Heart left ventricle (tissue), 16 donors: ENCODE measurements at places on chromosomes 7 and 10. TPM values are rescaled to one million over a fixed set of nuclear protein-coding genes. Genes with fewer than 3 reads are reported as not detected.

- DNase-seq, result no peak
These were observed 35.2 kb upstream of the ITPRID1 start for GRCh38 chr7:31478721-31479120.

DNA sequence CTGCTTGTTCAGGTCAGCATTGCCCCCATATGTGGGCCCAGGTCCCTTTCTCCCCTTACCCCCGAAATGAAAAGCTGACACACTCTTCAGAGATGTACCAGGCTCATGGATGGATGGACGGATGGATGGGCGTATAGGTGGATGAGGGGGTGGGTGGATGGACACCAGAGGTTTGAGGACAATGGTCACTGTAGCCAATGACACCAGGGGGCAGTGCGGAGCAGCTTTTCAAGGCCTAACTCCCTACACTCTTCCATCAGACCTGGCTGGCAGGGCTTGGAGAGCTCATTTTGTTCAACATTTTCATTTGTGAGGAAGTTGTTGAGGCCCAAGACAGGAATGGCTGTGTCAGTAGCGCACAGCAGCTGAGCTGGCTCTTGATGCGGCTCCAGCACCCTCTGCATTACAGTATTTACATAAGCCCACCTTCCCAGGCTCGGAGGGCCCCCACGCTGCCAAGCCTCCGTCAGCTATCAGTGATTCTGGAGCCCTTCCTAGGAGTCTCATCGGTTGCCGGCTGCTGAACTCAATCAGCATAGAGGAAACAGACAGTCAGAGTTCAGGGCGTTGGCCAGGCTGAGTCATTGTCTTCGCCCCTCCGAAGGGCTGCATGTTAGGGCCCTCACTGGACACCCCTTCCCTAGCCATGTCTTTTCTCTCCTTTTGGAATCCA is 11.6 kb upstream of the FFAR4 start:
- peak; percentile 59 for DNase-seq

GRCh38 chr10:29068302-29068701 is 220.6 kb upstream of the LYZL1 start:
- no peak for DNase-seq

- no peak for DNase-seq
These were observed 31.0 kb downstream of the PON3 start for GRCh38 chr7:95365151-95365550.

Gene ZNF467
- polyA plus RNA-seq, result 4.7 TPM

GRCh38 chr10:37381271-37381670 is 255.9 kb downstream of the ANKRD30A start:
- DNase-seq, result no peak

Gene PDK4
- 116 TPM for polyA plus RNA-seq

- no peak for DNase-seq
These were observed 45.7 kb downstream of the SNX10 start for GRCh38 chr7:26337232-26337865.

DNA sequence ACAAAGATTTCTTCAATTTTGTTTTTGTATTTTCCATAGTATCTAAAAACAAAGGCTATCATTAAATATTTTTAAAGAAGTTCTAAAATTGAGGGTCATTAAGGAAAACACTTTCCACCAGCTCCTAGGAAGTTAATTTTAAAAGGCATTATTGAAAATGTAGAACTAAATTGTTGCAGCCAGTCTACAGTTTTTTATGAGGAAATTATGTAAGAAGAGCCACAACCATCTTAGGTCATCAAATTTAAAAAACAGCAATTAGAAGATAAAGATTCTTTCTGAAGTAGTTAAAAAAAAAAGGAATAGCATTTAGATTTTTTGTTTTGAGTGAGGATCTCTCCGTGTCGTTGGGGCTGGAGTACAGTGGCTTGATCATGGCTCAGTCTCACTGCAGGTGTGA is 161.7 kb downstream of the NRBF2 start:
- DNase-seq, result no peak

Gene PON1
- polyA plus RNA-seq, result not detected

- DNase-seq, result no peak
These were observed 64.2 kb upstream of the SVIL start for GRCh38 chr10:29698773-29699490.

DNA sequence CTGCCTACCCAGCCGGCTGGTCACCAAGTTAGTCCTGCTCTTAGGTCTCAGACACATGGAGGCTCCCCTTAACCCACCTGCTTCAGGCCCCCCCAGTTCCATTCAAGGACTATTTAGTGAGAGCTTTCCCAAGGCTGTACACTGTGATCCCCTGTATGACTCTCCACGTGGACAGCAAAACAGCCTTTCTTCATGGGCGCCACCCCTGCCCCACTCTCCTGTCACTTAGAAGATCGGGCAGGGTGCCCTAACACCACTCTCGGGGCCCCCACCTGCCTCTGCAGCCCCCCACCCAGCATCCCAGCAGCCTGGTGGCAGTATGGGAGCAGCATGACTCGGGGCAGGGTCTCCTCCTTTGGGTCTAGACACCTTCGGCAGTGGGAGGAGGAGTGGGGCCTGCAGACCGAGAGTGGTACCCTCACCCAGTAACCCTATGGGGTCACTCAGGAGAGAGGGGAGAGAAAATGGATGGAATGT is 116.6 kb downstream of the PTPN20 start:
- no peak for DNase-seq

- no peak for DNase-seq
These were observed 18.0 kb downstream of the FKBP6 start for GRCh38 chr7:73345951-73346350.

DNA sequence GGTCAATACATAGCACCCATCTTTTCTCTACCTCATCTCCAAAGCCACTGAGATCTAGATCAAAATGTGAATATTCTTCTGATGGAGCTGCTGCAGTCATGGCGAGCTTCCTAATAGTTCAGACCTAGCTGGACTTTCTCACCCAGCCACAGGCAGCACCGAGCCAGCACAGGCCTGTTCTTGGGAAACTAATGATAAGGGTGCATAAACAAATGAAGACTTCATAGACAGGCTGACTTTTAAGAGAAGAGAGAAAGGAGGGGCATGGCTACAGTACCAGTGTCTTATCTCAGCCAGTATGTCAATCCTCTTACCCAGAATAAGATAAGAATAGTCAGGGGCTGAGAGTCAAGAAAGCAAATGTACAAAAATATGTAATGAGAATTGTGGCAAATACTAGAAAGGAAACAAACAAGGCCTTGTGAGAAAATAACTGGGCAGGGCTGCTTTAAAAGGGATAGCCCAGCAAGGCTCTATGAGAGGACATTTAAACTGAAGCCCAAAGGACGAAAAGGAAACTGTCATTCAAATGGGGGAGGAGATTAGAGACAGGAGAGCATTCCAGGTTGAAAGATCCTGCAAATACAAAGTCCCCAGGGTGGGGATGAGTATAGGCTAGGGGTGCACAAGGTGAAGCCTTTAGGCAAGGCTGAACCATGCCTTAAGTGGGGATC is 21.8 kb upstream of the CDK14 start:
- peak; percentile 28 for DNase-seq

DNA sequence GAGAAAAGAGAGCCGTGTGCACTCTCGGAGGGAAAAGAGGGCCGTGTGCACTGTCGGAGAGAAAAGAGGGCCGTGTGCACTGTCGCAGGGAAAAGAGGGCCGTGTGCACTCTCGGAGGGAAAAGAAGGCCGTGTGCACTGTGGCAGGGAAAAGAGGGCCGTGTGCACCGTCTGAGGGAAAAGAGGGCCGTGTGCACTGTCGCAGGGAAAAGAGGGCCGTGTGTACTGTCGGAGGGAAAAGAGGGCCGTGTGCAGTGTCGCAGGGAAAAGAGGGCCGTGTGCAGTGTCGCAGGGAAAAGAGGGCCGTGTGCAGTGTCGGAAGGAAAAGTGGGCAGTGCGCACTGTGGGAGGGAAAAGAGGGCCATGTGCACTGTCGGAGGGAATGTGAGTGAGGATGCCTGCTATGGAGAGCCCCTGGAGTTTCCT is 188.7 kb downstream of the DNAJB6 start:
- no peak for DNase-seq

GRCh38 chr10:106565546-106565945 is 599.0 kb downstream of the SORCS1 start:
- no peak for DNase-seq

Gene OR6V1
- not detected for polyA plus RNA-seq

- DNase-seq, result no peak
These were observed 4.2 kb downstream of the PURB start for GRCh38 chr7:44881066-44881600.

Gene ASB4
- polyA plus RNA-seq, result 1.9 TPM

DNA sequence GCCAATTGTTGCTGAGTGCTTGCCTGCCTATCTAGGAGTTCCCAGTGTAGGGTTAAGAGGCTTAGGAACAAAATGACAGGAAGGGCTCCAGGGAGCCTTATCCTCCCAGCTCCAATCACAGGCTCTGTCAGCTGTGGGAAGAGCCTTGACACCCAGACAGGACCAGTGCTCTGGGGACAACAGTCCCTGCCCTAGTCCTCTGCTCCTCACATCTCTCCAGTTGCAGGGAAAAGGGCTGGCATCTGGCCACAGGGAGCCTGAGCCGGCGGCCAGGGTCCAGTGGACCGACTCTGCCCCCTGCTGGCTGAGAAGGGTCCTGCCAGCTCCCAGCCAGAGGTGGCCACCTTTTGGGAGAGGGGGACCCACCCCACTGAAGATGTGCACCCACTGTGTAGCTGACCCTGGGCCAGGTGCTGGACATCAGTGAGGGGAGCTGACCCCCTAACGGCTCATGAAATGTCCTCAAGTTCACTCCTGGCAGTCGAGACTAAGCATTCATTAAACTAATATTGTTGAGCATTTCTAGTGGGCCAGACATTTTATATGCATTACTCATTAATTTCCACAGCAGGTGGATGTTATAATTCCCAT is 17.6 kb downstream of the DNAJB12 start:
- peak; percentile 93 for DNase-seq

DNA sequence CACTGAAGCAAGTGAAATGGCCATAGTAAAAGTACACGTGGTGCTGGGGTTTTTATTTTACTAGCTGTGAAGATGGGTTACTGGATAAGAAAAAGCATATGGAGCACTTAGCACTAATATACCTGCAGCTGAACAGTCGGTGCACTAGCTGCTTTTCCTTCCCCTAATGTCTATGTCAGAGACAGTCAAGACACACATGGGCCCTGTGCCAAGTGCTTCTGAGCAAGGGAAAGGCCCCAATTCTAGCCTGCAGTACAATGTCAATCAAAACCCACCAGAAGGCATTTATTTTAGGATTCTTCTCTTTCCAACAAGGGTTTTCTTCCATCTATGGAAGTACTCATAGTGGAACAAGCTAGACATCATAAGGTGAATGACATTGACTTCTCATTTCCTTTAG is 716.7 kb downstream of the CCSER2 start:
- DNase-seq, result no peak

Gene UCN3
- not detected for polyA plus RNA-seq

DNA sequence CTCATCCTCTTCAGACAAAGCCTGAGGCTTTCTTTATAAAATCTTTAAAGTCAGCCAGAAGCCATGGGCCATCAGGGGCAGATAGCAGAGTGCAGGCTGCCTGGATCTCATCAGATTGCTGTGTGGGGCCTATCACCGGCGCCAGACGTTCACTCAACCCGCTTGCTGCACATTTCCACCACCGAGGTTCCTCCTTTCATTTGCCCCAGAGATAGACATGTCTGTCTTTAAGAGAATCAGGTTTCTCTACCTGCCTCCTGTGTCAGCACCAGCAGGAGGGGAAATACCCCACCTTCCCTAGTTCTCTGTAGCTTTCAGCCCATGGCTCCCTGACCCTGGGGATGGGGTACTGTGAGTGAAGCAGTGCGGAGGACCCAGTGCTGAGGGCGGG is 22.0 kb downstream of the SLC18A2 start:
- no peak for DNase-seq

Gene LBX1
- not detected for polyA plus RNA-seq

DNA sequence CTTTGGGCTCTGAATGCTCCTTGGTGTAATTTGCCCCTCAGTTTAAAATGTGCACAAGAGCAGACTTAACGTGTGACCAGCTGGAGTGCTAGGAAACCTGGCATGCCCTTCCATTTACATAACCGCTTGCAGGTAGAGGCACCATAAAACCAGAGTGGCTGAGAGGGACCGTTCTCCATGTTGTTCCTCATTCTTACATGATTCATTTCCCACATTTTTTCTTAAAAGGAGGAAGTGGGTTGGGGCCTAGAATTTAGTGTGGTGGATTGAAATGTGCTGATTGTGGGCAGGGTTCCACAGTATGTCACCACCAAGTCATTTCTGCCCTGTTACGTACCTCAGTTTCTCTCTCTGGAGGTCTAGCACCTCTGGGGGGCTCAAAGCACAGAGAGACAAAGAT is 375.8 kb upstream of the VSTM2A start:
- no peak for DNase-seq

DNA sequence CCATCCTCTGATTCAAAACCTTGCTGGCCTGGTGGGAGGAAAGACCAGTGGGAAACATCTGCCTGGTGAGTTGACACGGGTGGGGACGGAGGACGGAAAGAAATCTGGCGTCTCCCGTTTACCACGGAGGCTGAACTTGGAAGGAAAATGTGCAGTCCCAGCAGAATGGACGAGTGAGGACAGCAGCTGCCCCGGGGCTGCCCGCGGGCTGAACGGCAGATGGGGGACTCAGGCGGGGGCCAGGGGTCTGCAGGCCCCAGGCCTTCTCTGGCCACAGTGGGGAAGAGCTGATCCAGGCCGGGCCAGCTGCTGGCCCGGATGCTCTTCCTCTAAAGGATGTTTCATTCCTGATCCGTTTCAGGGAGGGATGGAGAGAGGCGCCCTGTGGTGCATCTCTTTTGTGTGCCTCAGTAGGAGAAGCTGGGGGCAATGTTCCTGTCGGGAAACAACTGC is 147.5 kb upstream of the CHST15 start:
- DNase-seq, result no peak

Gene ADAP1
- 14.0 TPM for polyA plus RNA-seq

DNA sequence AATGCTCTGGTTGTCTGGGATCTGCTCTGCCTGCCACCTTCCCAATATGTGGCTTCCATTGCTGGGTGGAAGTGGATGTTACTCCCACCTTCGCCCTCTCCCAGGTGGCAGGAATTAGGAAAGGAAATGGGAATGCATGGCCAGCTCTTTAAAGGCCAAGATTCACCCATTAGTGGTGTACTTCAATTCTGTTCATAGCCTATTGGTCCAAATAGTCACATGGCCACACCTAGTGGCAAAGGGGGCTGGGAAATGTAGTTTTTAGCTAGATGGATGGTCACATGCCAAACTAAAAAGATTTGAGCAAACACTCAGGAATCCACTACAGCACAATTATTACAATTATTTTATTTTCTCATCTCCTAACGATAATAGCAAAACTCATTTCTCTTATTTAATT is 135.1 kb downstream of the NPY start:
- no peak for DNase-seq

- DNase-seq, result no peak
These were observed 167.0 kb downstream of the ARID5B start for GRCh38 chr10:62068464-62068863.

DNA sequence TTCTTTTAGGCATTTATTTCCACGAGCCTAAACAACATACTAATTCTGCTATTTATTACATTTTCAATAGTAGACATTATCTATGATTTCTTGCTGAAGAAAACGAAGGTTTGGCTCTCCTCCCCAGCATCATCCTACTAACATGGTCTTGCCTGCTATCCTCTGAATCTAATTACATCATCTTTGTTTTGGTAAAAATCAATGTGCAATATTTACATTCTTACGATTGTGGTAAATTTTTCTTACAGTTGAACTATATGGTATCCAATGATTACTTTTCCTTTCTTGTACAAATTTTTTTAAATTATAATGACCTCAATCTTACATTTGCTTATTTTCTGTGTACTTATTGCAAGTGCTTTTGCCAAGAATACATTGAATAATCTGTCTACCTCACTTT is 7.0 kb upstream of the CALD1 start:
- no peak for DNase-seq

GRCh38 chr10:87799860-87800259 is 18.2 kb downstream of the ATAD1 start:
- no peak for DNase-seq

- peak; percentile 90 for DNase-seq
These were observed 79.9 kb downstream of the ZMIZ1 start for GRCh38 chr10:79148452-79149344.
